Bone marrow (tissue), 2 donors: ENCODE measurements at places on chromosomes 11 and 22.

GRCh38 chr22:44916281-44917231, 93.2 kb downstream of the PHF21B start:
- DNase-seq, result no peak

DNA sequence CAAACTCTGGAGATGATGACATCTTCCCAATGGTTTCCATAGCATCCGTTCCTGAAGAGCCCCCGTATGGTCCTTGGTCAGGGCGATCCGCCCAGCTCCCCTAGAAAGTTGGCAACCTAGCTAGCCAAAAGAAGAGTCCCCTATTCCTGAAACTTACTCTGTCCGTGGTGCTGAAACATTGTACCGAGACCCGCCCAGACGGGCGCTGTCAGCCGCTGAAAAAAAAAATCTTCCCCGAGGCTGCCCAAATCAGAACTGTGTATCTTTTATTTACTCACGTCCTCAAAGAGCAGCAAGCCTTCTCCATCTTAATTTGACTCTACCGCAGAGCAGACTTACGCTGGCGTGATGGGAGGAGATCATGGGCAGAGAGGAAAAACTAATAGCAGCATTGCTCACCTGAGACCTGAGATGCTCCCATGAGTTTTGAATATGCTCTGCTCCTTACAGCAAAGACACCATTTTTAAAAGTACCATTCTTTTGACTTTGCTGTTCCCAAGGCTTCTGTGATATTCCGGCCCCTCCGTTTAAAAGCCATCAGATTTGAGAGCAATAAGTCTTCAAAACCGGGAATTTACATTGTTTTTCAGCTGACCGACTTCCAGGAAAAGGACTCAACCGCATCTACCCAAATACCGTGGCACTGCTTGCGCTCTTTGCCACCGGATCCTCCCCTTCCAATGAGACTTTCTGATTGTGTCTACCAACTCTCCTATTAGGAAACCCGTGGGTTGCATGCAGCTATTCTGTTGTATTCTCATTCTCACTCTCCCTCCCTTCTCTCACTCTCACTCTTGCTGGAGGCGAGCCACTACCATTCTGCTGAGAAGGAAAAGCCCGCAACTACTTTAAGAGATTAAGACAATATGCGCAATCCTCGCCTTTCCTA, at the start of gene SLC17A6:
Gene SLC17A6 (plus strand): TSS at position 786 of the 890 bp plus-strand sequence. CDS start 153 bp downstream, outside the sequence.
- DNase-seq, result no peak

GRCh38 chr22:28155808-28156207, 236.8 kb upstream of the PITPNB start:
- no peak for DNase-seq

- no peak for DNase-seq
These were observed 3.9 kb downstream of the TENM4 start for GRCh38 chr11:79436919-79437277.
